AML-193 (cell line): ENCODE measurements at places on chromosomes 12 and 14.

DNA sequence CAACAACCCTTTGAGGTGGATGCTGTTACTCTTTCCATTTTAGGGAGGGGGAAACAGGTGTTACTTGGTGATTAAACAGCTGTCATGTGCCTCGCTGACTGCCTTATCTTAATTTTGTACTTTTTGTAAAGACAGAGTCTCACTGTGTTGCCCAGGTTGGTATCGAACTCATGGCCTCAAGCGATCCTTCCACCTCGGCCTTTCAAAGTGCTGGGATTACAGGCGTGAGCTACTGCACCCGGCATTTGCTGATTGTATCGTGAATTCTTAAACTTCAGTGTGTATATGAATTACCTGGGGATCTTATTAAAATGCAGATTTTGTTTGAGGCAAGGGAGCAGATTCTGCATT is 659 bp downstream of the PSMD9 start:
- DNase-seq = no peak

DNA sequence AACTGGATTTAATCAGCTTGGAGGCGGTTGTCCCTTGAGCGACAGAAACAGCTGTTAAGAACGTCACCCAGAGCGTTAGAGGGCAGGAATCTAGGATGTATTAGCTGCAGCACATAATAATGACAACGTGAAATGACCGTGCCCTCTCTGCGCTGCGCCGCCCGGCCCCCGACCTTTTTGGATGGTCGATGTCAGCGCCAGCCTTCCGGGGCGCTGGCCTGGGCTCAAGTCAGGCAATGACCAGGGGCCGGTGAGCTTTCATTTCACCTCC is 427 bp upstream of the TMEM120B start:
- DNase-seq = no peak

- DNase-seq = no peak
These were observed 37.6 kb upstream of the LTBP2 start for GRCh38 chr14:74649673-74650072.

DNA sequence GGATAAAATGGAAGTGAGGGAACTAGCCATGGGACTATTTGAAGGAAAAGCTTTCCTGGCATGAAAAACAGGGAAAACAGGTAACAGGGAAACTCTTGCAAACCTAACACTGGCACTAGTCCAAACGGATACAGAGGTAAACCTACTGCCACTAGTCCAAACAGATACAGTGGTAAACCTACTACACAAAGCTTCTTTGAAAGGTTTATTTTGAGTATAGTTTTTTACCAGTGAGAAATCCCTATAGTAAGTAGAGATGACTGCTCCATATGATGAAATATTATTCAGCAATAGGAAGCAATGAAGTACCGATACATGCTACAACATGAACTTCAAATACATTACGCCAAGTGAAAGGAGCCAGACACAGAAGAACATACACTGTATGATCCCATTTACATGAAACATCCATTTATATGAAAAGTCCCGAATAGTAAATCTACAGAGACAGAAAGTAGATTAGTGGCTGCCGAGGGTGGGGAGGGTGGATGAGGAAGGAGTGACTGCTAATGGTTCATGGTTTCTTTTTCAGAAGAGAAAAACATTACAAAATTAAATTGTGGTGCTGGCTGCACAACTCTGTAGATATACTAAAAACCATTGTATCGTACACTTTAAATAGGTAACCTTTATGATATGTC is 25.5 kb downstream of the SPTLC2 start:
- no peak for DNase-seq

- DNase-seq = peak; percentile 35
These were observed 4.3 kb upstream of the CD9 start for GRCh38 chr12:6195665-6196535.

DNA sequence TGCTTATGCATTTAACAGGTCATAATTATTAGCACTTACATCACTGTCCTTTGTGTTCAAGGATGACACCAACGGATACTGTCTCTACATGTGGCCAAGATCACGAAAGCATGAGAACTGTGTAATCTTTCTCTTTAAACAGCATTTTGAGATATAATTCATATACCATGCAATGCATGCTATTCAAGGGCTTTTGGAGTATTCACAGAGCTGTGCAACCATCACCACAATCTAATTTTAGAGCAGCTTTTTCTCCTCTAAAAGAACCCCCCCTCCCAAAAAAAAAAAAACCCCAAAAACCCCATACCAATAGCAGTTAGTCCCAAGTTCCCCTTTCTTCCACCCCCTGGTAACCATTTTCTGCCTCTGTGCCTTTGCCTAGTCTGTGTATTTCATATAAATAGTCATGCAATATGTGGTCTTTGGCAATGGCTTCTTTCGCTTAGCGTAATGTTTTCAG is 60.6 kb downstream of the SPRING1 start:
- DNase-seq = peak; percentile 91

DNA sequence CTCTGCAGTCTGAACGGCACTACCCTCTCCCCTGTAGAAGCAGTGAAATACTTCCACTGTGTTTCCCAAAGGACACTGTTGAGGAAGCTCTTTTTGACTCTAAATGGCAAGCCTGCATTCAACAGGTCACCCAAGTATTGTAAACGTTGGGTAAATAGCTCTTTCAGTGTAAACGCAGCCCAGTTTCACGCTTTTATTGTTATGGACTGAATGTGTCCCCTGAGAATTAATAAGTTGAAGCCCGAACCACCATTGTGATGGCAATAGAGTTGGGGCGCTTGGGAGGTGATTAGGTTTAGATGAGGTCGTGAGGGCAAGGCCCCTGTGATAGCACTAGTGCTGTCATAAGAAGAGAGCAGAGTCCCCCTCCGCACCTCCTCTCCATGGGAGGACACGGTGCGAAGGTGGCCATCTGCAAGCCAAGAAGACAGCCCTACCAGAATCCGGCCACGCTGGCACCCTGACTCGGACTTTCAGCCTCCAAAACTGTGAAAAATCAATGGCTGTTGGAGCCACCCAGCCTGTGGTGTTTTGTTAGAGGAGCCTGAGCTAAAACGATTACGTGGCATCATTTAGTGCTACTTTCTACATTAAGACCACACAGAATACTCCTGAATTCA is 1.1 kb downstream of the SERPINA10 start:
- no peak for DNase-seq

DNA sequence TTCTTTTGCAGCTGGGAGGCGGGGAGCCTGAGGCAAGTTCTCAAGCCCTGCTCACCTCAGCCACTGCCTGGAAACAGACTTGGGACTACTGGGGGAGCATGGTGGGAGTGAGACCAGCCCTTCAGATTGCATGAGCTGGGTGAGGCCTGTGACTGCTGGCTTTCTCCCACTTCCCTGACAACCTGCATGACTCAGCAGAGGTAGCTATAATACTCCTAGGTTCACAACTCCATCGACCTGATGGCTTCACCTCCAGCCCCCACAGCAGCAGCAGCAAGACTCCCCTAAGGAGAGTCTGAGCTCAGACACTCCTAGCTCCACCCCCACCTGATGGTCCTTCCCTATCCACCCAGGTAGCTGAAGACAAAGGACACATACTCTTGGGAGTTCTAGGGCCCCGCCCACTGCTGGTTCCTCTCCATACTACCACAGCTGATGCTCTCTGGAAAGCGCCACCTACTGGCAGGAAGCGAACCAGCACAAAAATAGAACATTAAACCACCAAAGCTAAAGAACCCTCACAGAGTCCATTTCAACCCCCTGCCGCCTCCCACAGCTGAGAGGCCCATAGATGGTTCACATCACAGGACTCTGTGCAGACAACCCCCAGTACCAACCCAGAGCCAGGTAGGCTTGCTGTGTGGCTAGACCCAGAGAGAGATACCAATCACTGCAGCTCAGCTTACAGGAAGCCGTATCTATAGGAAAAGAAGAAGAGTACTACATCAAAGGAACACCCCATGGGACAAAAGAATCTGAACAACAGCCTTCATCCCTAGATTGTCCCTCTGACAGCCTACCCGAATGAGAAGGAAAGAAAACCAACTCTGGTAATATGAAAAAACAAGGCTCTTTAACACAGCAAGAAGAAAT is 68.7 kb downstream of the RPAP3 start:
- DNase-seq = peak; percentile 8

- DNase-seq = no peak
These were observed 118.3 kb downstream of the ETV6 start for GRCh38 chr12:11767798-11768197.

- no peak for DNase-seq
These were observed 251.5 kb downstream of the ZFP36L1 start for GRCh38 chr14:68541178-68541896.

GRCh38 chr12:122028165-122028904 is 6.7 kb downstream of the BCL7A start:
- no peak for DNase-seq

- DNase-seq = no peak
These were observed 441.1 kb downstream of the BCAT1 start for GRCh38 chr12:24507827-24508226.
